Stimulated activated CD8-positive, alpha-beta memory T cell treated with anti-CD3 and anti-CD28 coated beads, Interleukin-7, amount 100 ng/mL, for 1 hour (primary cell): ENCODE measurements at places on chromosomes 6 and 20.
A peak's percentile ranks its signal among the peaks of the same experiment; 100 is the strongest.

DNA sequence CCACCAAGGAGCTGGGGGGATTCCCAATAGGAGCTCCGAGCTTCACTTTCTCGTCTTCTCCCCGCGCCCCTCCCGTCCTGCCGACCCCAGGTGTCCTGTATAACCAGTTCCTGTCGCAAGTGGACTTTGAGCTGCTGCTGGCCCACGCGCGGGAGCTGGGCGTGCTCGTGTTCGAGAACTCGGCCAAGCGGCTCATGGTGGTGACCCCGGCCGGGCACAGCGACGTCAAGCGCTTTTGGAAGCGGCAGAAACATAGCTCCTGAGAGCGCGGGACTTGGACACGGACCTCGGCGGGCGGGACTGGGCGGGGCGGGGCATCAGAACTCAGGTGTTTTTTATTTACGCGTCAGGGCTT lies 340 bp upstream of the VARS2 start:
- no peak for DNase-seq

- no peak for DNase-seq
Observed at GRCh38 chr6:51398064-51398705, 579.5 kb downstream of the TFAP2B start.

DNA sequence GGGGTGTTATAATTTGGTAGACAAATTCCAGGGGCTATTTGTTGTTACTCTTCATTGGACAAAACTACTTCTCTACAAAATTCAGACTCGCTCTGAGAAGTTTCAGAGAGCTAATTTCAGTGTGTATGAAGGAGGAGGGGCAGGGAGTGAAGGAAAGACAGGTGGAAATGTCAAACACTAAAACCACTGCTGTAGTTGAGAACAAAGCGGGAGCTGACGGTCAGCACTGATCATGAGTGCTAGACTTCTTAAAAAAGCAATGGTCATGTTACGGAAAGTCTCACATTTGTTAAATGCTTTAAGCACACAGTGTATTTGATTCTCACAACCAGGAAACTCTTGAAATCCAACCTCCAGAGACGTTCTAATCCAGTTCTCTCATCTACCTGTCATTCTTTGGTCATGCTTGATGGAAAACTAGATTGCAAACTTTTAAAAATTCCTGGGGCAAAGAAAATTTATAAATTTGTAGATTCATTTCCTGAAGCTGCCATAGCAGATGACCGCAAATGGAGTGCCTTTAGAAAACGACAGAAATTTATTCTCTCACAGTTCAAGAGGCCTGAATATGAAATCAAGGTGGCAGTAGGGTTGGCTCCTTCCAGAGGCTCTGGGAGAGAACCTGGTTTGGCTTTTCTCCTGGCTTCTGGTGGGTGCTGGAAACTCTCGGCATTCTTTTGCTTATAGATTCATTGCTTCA lies 100.7 kb upstream of the CARMIL1 start:
- DNase-seq, result no peak

GRCh38 chr6:142797159-142797558 lies 147.8 kb downstream of the HIVEP2 start:
- no peak for DNase-seq

DNA sequence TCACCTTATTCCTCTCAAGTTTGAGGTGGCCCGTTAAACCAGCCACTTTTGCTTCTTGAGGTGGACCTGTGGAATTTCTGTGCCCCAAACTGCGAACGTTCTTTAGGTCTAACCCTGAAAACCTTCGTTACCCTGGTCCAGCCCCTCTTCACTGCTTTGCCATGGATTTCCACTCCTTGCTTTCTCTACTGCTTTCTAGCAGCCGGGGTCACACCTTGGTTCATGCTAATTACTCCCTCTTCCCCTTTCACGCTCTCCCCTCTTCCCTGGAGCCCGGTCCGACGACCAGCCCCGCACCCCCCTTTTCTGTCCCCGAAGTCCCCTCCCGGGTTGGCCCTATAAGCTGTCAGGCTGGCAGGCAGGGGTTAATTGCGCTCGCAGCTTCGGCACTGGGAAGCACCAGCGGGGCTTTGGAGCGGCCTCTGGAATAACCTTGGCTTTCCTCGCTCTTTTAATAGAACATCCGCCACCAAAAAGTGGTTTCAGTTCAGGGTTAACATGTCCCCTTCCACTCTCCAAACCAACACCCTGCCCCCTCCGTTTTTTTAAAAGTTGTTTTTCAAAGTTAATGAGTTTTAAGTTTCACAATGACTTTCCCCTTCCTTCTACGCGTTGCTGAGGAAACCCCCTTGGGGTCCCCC lies 1.4 kb upstream of the HIVEP1 start:
- peak; percentile 19 for DNase-seq

DNA sequence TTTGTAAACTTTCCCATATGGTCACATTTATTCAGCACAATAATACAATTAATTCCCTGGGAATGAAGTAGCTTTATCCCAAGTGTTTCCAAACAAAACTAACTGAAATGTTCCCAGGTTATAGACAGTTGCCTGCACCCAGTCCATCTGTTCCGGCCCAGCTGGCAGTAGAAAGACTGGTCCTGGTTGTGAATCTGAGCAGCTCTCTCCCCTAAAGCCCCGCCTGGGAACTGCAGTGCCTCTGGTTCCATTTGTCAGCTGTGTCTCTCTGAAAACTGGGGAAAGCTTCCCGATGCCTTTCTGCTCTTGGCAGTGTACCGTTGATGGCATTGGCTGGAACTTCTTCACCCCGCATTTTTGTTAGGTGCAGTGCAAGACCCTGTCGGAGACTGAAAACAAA lies 8.7 kb downstream of the MTHFD1L start:
- DNase-seq, result no peak

- DNase-seq, result no peak
Observed at GRCh38 chr6:36492092-36492491, 49.3 kb downstream of the KCTD20 start.

GRCh38 chr6:37175332-37176267 lies 5.6 kb downstream of the PIM1 start:
- DNase-seq, result no peak

- DNase-seq, result no peak
Observed at GRCh38 chr6:163416557-163417253, 2.2 kb downstream of the QKI start.

DNA sequence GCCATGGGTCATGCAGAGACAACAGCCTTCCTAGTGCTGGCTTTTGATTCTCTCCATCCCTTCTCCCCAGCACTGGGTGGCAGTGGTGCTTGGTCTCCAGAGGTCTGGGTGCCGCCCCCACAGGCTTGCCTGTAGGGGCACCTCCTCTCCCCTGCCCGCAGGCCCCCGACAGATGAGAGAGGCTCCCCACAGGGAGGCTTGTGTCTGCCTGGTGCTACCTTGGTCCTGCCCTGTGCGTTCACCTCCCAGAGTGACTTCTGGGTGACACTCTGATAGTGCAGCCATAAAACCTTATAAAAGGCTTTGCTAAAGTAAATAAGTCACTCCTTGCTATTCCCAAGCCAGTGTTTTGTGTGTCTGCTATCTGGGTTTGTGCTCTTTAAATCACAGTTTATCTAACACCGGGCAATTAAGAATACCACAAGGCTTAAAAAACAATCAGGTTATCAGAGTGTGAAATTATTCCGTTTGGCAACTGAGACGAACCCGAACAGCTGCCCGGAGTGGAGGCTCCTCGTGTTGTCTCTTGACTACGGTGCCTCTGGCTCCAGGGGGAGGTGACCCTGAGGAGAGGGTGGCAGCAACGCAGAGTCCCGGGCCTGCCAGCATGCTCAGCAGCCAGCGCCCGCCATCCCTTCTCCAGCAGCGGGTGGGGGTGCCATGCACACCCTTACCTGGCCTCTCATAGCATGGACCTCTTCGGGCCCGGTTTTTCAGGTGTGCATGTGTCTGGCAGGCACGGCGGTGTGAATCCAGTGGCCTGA lies 5.4 kb upstream of the C20orf204 start:
- no peak for DNase-seq

DNA sequence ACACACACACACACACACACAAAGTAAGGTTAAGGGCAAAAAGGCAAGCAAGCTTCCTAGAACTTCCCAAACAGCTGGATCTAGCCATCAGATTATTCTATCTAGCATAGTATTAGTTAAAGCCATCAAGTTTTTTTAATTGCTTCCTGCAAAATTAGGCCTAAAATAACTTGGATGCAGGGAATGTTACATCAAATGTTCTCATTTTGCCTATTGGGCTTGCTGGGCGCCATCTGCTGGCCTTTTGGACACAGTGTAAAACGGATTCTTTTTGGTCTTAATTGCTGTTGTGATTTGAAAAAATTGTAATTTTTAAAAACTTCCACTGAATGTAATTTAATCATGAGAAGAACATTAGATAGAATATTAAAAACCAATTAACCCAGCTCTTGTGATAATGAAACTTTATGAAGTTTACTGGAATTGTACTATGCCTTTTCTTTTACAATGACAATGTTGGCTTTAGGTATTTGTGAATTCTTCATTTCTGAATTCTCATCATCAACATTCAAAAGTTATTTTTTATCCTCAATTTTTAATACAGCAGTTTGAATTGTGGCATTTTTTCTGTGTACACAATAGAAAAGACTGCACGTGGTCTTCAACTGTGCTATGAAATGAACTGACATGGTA lies 6.8 kb downstream of the MKKS start:
- DNase-seq, result peak; percentile 25

GRCh38 chr20:5448449-5449118 lies 131.8 kb upstream of the PROKR2 start:
- peak; percentile 14 for DNase-seq
